Left kidney (tissue), 8 donors: ENCODE measurements at places on chromosomes 12 and 14. TPM values are rescaled to one million over a fixed set of nuclear protein-coding genes. Genes with fewer than 3 reads are reported as not detected.
A peak's percentile ranks its signal among the peaks of the same experiment; 100 is the strongest.

- peak; percentile 57 for DNase-seq
Observed at GRCh38 chr12:95083938-95084337, 10.5 kb upstream of the NR2C1 start.

- no peak for DNase-seq
Observed at GRCh38 chr14:57612946-57613345, 119.3 kb upstream of the CCDC198 start.

The CD163L1 gene
- polyA plus RNA-seq = 2.2 TPM

The NDRG2 gene
- polyA plus RNA-seq = 175 TPM

GRCh38 chr14:101133068-101133467 lies 229.5 kb upstream of the RTL1 start:
- no peak for DNase-seq

DNA sequence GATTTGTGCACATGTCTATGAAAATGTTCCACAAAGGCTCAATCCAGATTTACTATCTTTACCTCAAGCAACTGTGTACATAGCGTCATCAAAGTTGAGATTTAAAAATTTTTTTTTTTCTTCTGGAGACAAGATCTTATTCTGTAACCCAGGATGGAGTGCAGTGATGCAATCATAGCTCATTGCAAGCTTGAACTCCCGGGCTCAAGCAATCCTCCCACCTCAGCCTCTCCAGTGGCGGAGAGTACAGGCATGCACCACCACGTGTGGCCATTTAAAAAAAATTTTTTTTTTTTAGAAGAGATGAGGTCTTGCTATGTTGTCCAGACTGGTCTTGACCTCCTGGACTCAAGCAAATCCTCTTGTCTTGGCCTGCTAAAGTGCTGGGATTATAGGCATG lies 2.3 kb downstream of the COCH start:
- DNase-seq = no peak

The ADAM21 gene
- polyA plus RNA-seq = 0.93 TPM

DNA sequence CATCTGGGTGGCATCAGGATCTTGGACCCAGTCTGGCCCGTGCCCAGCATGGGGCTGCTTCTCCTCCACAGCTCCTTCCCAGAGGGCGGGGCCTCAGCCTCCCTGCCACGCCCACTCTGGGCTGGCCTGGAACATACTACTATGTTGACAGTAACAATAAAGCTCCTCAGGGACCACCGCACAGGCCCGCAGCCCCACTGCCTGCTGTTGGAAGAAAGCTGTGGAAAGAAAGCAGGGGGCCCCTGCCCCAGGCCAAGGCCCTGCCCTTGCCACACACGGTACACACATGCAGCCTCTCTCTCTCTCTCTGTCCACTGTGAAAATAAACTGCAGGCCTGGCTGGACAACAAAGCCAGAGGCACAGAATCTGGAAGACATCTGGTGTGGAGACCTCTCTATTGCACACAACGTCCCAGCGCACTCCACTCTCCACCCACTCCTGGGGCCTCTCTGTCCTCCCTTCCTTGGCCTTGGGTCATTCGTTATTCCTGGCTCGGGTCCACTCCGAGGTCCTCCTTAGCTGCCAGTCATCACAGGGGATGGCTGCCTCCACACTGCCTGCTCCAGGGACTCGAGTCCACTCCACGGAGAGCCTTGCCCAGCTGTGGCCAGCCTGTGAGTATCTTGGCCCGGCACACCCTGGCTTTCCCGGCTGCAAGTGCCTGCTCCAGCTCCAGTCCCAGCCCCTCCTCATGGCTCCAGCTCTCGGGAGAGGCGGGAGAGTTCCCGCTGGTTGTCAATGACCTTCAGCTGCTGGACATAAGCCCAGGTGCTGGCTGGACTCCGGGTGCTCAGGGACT lies 11.8 kb upstream of the ENDOU start:
- DNase-seq = no peak

The KERA gene
- not detected for polyA plus RNA-seq

- DNase-seq = no peak
Observed at GRCh38 chr12:19867970-19868369, 428.7 kb downstream of the AEBP2 start.

- no peak for DNase-seq
Observed at GRCh38 chr12:124277394-124278241, 17.3 kb upstream of the RFLNA start.

DNA sequence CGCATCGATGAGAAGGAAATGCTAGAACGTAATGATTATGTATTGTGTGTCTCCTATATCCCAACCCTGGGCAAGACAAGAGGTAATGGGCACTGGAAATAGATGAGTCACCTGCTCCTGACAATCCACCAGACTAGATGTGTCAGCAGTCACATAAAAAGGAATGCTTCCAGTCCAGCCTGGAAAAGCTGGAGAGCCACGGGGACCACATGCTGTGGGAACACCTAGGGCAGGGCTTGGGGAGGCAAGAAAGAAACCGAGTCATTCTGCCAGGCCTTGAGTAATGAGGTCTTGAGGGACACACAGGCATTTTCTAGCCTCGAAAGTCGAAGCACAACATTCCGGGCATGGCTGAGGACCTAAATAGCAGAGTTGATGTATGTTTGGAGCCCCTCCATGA lies 716.7 kb upstream of the TMEM132C start:
- no peak for DNase-seq

- DNase-seq = no peak
Observed at GRCh38 chr14:95270203-95270602, 49.5 kb downstream of the CLMN start.

DNA sequence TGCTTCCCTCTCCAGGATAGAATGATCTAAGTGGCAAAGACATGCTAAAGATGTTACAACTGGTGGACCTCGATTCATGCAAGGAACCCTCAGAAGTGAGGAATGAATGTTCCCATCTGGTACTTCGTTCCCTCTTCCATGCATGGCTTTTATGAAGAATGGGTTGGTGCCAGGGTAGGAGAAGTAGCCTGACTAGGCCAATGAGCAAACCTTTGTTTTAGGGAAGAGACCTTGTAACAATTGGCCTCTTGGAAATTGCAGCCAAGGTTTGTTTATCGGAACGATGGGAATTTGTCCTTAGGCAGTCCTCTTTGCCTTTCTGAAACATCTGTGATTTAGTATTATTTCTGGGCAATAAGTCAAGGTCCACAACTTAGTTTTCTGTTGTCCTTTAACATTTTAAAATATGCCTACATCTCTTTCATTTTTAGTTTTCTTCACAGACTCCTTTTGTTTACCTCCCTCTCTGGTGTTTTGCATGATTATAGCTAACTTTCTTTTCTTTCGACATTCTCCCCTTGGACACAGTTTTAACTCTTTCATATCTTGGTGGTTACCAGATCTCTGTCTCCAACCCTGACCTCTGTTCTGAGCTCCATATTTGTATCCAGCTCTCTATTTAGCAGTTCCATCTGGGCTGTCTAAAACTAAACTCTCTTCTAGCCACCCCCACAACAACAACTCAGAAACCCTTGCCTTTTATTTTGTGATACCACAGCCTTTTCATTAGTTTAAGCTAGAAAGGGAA lies 70.0 kb downstream of the DIP2B start:
- DNase-seq = no peak

GRCh38 chr12:18990856-18991255 lies 138.7 kb upstream of the PLEKHA5 start:
- no peak for DNase-seq

- no peak for DNase-seq
Observed at GRCh38 chr12:105099356-105099755, 8.2 kb upstream of the WASHC4 start.

DNA sequence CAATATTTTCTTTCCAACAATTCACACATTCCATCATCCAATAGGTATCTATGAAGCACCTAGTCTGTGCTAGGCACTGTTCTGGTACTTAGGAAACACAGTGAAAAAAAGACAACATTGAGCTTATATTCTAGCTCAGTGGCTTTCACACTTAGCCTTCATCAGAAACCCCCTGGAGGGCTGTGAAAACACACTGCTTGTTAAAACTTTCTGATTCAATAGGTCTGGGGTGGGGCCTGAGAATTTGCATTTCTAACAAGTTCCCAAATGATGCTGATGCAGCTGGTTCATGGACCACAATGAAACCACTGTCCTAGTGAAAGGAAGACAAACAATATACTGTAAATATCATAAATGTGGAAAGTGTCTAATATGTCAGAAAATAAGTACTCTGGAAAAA lies 5.9 kb downstream of the VTI1B start:
- DNase-seq = no peak

DNA sequence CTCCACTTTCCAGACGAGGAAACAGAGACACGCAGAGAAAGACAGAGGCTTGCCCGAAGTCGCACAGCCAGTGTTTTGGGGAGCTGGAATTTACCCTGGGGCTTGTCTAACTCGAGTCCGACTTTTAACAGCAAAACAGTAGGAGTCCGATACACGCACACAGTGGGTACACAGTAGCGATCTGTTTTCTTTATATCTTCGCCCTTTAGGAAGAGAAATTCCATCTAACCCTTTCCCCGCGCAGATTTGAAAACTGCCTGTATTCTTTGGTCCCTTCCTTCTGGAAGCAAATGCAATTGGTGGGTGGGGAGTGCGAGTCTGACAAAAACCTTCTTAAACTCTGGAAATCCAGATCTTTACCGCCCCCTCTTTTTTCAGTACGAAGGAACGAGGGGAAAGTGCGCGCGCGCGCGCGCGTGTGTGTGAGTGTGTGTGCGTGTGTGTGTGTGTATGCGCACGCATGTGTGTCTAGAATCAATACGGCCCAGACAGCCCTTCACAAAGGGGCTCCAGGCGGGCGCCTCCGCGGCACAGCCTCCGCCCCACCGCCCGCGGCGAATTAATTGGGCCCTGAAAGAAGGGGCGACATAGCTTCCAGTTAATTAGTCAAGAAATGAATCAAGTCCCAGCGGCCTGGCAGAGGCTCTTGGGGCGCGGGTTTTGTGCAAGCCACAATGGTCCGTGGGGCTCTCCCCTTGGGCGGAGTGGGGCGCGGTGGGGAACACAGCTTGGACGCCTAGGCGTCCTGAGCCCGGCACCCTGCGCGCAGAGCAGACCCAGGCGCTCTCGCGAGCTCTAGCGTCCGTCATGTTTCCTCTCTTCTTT lies 14.0 kb upstream of the TBX3 start:
- no peak for DNase-seq

- DNase-seq = no peak
Observed at GRCh38 chr14:54173802-54174201, 217.2 kb upstream of the BMP4 start.

DNA sequence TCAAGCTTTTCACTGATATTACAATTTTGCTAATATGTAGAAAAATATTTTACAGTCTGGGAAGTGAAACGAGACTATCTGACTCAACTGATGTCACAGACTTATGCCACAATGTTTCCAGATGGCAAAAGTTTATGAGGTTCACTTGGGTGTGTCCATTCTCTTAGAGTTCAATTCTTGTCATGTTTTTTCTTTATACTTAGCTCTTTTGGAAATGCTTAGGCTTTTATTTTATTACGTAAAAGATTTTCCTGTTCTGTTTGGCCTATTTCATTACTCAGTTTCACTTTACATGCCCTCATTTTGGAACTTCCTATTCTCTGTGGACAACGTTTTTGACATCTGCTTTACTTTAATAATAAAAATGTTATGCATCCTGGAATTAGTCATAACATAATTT lies 2.1 kb upstream of the PDZRN4 start:
- no peak for DNase-seq

The PTGER2 gene
- polyA plus RNA-seq = 5.4 TPM

DNA sequence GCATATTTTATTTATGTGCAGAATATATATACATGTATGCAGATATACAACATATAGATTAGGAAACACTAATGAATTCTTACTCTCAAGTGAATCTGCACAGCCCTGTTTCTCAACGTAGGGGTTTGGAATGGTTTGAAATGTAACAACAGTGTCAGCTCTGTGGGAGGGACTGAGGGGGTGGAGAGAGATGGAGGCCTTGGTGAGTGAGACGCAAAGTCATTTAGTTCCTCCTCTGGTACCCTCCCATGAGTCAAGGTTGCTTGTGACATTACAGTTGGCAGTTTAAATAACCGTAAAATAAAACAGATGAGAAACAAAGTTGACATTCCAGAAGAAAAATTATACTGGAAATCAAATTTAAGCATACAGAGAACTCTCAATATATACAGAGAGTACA lies 313.0 kb upstream of the PRKD1 start:
- no peak for DNase-seq

DNA sequence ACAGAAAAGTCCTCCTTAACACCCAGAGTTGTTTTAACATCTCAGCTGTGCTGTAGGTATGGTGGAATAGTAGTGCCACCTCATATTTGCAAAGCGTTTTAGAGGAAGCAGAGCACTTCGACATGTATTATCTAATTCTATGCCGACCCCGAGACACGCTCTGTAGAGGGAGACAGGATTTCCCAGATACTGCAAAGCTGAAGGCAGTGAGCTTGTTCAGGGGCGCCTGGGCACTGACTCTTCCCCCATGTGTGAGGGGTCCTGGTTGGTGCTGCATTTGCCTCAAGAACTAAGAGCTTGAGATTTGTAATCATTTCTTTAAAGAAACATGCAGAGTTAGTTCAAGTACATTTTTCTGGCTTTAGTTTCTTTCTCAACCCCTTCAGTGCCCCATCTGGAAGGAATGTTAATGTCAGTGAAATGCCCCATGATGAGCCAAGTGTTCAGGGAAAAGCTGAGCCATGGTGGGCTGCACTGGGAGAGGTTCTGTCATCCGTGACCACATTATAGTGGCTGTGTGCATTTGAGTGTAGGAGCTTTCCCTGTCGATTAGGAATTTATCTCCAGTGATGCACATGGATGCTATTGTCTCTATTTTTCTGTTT lies 66.3 kb downstream of the MBIP start:
- peak; percentile 36 for DNase-seq

The TMPRSS12 gene
- polyA plus RNA-seq = 0.13 TPM

The CMTM5 gene
- polyA plus RNA-seq = 1.0 TPM

DNA sequence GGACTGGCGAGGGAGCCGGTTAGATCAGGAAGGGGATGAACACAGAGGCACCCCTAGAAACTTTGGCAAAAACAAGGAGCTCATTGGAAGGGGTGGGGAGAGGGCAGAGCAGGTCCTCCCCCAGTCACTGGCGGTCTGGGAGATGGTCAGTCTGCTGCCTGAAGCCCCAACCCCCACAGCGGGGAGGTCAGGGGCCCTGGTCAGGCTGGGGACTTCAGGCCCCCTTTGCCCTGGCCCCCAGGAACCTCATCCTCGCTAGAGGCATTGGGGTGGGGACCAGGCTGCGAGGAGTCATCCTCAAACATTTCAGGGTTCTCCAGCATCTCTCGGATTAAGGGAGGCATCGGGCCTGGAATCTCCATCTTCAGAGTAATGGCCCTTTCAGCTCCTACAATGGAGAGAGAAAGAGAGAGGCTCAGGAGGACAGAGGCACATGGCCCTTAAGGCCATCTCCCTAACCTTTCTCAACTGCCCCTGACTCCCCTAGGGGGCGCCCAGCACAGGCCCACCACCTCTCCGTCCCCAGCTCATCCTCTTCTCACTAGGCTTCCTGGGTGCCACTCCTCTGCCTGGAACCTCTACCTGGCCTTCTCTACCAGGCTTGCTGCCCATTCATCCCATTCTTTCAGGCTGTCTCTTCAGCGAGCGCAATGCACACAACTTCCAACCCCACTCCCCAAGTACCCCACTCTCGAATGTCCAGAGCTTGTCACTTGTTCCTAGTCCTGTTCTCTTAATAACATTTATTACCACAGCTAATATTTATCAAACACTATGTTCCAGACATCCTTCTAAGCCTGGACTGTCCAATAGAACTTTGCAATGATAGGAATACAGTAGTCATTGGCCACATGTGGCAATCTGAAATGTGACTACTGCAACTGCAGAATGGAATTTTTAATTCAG lies 4.7 kb upstream of the ITGB7 start:
- no peak for DNase-seq
